ENCODE measurements at places on chromosomes 5 and 9. TPM values are rescaled to one million over a fixed set of nuclear protein-coding genes. Genes with fewer than 3 reads are reported as not detected.

The TGFBI gene
- 3.9 TPM for total RNA-seq

The TNFSF8 gene
- not detected for total RNA-seq

DNA sequence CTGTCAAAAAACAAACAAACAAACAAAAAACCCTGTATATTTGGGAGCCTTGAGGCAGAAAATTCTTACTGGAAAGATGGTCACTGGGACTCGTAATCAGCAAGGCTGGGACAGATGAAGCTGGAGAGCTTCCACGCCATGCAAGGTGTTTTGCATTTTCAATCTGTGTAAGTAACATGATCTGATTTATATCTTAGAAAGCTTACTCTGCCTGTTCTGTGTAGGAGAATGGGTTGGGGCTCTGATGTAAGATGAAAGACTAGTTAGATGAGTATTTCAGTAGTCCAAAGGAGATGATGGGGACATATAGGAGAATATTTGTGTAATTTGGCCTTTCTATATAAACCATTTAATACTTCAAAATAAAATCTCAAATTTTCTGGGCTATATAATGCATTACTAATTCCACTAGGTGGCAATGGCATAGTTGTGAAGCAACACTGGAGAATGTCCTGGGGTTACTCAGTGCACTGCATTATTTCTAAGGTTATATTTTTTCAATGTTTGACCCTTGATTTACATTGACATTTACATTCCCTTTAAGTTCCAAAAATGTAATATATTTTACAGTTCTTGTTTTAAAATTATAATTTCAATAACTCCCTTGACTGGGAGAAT, 21.9 kb upstream of the FSD1L start:
- peak; percentile 43 for DNase-seq

DNA sequence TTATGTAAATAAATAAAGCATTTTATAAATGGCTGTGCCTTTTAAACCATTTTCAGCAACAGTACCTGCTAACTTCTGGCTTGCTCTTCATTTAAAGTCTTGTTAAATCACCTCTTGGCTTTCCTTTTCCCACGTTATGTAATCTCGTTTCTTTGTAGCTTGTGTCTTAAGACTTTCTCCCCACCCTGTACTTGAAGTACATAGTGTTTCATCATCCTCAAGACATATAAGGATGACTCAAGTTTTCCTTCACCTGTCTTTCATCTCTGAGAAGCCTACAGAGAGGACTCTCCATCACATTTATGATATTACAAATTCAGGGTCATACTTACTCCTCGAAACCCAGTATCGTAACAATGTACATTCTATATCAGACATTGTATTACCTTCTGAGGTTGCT, 33.9 kb downstream of the PRELID2 start:
- no peak for DNase-seq

DNA sequence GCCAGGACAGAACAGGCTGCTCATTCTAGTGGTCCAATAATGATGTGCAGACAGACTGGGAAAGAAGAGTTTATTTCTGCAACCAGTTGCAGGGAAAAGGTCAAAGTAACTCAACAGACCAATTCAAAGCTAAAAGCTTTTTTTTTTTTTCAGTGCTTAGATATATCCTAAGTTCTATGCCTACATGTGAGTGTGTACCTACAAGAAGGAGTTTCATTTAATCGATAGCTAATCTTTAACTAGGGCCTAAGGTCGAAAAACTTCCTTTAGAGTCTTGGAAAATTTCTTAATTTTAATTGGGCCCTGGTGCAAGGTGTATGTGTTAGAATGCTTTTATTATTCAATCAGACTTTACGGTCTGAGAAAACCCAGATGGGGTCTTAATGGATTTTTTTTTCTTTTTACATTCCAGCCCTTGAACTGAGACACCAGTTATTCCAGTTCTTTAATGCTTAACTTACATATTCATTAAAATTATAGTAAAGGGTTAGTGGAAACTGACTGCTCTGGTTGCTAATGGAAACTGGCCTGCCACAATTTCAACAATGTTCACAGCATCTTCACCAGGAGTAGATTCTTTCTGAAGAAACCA, 365.3 kb downstream of the MTRR start:
- no peak for DNase-seq

DNA sequence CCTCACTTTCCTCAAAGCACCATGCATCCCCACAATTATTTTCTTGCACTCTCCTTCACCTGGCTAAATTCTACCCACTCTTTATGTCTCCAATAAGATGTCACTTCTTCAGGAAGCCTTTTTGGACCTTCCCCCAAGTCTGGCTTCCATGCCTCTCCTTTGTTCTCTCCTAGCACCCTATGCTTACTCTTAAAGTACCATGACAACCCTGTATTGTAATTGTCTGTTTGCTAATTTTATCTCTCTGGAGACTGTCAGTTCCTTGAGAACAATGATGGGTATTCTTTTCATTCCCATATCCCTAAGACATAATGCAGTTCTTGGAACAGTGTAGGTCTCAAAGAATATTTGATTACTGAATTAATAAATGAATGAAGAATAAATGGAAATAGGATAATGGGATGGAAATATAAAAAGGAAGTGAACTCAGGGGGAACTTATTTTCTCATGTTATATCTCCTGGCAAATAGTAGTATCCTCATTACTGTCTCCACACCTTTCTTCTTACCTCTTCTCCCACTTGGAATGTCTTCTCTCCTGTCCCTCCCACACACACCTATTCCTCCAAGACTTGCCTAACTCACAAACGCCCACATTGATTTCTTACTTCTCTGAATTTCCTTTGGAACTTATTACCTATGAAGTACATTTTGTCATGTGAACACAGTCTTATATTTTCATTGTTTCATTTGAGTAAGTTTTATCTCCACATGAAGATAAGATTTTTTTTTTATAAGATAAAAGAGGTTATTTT, 499.1 kb downstream of the NFIB start:
- DNase-seq = peak; percentile 2

DNA sequence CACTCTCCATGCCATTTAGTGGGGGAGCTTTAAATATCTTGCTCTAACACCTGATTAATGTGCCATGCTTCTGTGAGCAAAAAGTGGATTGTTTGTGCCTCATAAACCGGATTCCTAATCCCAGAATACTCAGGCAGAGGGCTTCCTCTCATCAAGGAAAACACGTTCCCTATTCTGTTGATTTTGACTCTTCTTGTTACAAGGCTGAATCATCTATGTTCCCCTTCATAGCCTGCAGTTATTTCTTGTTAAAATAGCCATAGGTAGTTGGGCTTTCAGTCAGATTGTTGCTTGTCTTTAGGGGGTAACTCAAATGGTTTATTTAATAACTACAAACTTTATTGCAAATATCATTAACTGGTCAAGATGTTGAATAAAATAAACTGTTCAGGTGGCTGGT, 26.6 kb downstream of the ROPN1L start:
- DNase-seq = no peak

GRCh38 chr5:143713047-143714003, 98.6 kb upstream of the HMHB1 start:
- no peak for DNase-seq

GRCh38 chr5:71862507-71863060, 143.5 kb downstream of the CARTPT start:
- no peak for DNase-seq

DNA sequence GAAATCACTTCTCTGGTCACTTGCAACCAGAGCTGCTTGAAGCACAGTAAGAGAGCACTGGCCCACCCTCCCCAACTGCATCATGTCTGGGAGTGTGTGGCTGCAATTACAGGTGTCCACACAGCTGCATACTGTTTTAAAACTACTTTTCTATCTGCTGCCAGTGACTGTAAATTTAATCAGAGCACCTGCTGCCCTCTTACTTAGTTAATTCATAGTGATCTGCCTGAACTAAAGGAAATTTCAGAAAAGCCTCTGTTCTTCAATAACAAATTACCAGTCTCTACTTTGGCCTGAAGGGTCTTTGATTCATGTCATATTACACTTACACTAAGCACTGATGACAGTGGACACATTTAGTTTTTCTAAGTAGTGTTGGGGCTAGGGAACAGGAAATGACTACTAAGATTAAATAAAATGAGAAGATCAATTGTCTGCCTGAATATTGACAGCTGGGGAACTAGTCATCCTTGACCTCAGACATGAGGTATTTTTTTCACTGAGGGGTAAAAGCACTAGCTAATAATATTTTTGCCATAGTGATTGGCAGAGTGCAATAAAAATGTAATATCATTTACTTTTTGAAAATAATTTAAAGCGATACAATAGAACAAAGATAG, 788.9 kb upstream of the GRAMD2B start:
- no peak for DNase-seq

- DNase-seq = no peak
Measured at GRCh38 chr5:145360936-145361335, 474.2 kb downstream of the PRELID2 start.

DNA sequence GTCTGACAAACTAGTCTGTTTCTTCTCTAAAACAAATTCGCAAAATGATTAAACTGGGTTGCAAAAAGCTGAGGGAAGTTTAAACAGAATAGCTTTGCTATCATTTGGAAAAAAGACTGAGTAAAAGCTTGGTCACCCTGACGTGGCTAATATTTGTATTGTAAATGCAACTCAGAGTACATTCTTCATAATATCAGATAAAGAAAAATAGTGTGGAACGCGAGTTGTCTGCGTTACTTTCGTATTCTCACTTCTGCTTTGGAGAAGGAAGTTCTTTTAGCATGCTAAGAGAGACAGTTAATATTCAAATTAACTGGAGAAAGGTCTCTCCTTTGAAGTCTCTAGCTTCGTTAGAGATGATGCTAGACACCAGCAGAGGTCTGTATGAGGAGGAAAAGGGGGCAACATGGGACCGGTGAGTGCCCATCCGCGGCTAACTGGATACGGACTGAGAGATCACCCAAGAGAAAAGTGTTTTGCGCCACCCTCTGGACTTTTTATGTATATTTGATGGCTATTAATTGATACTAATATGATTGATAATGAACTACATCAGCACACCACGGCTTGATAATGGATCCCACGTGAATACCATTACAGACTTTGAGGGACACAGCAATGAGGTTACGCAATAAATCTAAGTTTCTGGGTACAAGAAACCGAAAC, 2.9 kb upstream of the CNTRL start:
- DNase-seq = peak; percentile 66
